CMK (cell line): ENCODE measurements at places on chromosomes 11 and 22.

- DNase-seq = no peak
Observed at GRCh38 chr11:68686486-68686885, 2.1 kb downstream of the GAL start.

GRCh38 chr11:15180212-15180792 is 65.6 kb downstream of the INSC start:
- no peak for DNase-seq

DNA sequence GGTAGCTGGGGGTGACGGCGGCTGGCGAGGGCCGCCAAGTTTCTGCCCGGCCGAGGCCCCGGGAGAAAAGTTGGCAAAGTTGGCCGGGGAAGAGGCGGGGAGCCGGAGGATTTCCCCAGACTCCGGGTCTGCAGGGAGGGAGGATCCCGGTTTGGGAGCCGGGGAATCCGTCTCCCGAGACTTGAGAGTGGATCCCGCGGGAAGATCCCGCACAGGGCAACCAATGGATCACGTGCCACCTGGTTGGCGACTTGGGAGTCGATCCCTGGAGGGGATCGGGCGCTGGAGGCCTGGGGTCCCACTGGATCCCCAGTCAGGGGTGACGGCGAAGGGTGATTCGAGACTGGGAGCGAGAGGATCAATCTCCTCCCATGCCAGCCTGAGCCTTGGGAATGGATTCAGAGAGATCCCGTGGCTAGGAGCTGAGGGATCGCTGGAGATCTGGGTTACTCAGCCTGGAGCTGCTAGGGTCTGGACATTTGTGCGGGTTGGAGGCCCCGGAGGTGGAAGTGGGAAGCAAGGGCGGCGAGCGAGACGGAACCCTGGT is 394 bp downstream of the KIAA1671 start:
- no peak for DNase-seq

- DNase-seq = no peak
Observed at GRCh38 chr11:122676638-122677037, 21.1 kb downstream of the UBASH3B start.

- DNase-seq = no peak
Observed at GRCh38 chr11:70057080-70057479, 21.0 kb upstream of the ANO1 start.

GRCh38 chr22:30647536-30647935 is 12.0 kb downstream of the SLC35E4 start:
- no peak for DNase-seq

- no peak for DNase-seq
Observed at GRCh38 chr11:106493751-106494150, 416.3 kb downstream of the AASDHPPT start.

DNA sequence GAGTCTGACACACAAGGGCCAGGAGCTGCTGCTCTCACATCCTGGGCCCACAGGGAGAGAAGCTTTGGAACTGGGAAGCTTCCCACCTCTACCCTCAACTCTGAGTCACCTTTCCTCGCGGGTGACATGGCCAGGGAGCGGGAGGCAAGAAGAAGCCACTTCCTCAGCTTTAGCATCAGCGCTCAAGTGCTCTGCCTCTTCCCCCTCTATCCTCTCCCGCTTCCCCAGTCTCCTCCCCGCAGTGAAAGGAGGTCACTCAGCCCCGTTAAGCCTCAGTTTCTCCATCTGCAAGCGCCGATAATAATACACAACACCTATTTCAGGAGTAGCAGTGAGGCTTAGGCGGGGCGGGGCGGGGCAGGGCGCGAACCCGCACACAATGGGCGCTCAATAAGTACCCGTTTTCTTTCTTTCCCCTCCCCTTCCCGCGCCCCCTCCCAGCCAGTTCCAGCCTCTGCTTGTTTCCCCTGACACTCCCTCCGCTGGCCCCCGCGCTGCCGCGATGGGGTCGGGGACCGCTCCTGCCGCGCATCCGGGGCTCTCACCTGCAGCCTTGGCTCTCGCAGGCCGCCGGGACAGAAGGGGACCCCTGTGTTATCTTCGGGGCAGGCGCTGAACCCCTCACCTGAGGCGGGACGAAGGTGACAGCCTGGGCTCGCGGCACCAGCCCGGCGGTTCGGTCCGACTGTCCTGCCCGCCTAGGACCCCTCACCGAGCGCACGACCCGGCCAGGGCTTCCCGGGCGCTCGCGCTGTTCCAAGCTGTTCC is 892 bp downstream of the GDPD5 start:
- no peak for DNase-seq

GRCh38 chr11:67099831-67100324 is 19.2 kb upstream of the KDM2A start:
- DNase-seq = no peak

DNA sequence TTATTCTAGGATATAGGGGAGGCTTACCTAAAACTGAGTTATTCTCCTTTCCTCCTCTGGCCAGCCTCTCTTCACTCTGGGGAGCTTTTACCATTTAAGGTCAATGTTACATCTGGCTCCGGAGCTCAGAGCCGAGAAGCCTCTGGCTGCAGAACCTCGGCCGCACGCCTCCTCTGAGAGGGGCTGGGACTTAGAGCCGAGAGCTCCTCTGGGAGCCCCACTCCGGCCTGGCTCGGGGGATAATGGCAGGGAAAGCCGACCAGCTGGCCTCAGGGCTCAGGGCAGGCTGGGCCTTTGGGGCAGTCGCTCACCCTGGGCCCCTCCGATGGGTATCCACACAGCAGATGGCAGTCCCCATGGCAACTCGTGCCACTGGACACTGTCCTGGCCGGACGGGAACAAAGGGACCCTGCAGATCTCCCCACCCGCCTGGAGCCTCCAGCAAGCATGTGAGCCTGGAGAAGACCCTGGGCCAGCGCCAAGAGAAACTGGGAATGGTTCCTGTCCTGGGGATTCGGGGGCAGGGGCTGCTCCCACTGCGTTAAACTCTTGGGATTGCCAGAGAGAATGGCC is at the start of gene IRAG1:
Gene IRAG1 (minus strand): TSS at position 247 of the 573 bp plus-strand sequence. CDS start 153 bp downstream, at position 94.
- no peak for DNase-seq

GRCh38 chr11:7648264-7648663 is 25.0 kb downstream of the CYB5R2 start:
- no peak for DNase-seq

GRCh38 chr11:36243641-36244040 is 45.6 kb downstream of the COMMD9 start:
- no peak for DNase-seq

DNA sequence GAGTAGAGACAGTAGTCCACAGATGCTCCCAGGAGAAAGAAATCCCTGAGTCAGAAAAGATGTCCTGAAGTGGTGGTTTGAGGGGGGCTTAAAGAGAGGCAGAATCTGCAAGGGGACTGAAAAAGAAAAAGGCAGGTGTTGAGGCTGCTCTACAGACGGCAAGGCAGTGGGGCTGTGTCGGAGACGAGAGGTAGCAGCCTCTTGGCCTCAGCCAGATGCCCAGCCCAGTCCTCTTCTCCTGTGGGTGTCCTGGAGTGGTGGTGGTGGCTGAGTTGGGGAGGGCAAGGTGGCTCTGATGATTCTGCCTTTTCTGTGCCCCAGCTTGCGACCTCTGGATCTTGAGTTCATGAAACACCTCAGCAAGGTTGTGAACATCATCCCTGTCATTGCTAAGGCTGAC is 9.3 kb upstream of the WBP2NL start:
- DNase-seq = no peak

DNA sequence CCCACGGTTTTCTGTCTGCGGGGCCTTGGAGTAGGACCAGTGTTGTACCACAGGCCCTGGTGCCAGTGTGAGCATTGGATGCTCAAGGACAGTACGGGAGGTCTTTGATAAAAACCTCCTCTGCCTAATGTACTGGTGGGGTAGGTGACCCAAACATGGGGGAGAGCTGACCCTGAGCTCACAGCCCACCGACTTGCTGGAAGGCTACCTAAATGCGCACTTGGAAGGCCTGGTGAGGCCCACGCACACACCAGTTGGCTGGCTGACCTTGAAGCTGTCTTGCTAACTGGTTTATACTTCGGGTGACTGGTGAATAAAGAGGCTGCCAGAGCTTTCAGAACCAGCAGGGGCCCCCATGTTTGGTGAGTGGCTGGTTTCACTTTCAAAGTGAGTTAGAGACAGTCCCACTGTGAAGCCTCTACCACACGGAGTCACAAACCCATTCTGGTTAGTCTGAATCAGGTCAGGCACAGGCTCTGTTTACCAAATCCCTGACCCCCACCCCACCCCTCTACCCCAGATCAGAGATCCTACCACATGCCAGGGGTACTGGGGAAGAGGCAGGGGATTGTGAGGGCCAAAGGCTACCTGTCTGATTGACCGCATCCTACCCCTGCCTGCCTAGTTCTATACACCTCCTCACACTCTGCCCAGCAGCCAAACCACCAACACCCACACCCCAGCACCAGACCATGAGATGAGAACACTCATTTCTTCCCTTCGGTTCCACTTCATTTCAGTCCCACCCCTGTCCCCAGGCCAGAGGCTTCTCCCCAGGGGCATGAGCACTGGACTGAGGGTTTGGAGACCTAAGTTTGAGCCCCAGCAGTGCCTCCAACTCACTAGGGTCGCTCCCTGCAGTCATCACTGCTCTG is 12.7 kb upstream of the IL2RB start:
- DNase-seq = no peak

DNA sequence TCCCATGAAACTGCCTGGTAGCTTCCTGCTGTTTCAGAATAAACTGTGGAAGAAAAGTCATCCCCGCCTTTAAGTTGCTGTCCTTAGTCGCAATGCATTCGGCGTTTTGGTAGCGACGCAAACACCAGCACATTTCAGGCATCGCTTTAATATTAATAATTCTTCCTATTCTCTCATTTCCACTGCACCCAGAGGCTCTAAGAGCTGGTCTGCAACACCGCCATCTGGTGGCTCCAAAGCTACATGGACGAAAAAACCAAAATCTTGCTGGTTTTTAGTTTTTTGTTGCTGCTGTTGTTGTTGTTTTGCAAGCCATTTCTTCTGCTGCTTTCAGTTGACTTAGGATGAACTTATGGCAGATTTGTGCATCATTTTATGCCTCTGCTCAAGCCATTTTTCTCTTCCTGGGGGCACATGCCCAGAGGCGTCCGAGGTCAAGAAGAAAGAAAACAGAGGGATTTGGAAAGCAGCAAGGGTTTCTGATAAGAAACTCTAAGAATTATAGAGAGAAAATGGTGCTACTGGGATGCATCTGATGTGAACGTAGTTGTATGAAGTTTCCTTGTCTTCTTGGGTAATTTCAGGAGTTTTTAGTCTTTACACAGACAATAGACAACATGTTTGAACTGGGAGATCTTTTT is 345.4 kb upstream of the KIRREL3 start:
- no peak for DNase-seq

- DNase-seq = peak; percentile 52
Observed at GRCh38 chr22:27594474-27595134, 207.0 kb downstream of the MN1 start.

- no peak for DNase-seq
Observed at GRCh38 chr11:118215262-118215661, 9.5 kb downstream of the JAML start.

- no peak for DNase-seq
Observed at GRCh38 chr11:10338287-10338686, 33.4 kb downstream of the ADM start.

DNA sequence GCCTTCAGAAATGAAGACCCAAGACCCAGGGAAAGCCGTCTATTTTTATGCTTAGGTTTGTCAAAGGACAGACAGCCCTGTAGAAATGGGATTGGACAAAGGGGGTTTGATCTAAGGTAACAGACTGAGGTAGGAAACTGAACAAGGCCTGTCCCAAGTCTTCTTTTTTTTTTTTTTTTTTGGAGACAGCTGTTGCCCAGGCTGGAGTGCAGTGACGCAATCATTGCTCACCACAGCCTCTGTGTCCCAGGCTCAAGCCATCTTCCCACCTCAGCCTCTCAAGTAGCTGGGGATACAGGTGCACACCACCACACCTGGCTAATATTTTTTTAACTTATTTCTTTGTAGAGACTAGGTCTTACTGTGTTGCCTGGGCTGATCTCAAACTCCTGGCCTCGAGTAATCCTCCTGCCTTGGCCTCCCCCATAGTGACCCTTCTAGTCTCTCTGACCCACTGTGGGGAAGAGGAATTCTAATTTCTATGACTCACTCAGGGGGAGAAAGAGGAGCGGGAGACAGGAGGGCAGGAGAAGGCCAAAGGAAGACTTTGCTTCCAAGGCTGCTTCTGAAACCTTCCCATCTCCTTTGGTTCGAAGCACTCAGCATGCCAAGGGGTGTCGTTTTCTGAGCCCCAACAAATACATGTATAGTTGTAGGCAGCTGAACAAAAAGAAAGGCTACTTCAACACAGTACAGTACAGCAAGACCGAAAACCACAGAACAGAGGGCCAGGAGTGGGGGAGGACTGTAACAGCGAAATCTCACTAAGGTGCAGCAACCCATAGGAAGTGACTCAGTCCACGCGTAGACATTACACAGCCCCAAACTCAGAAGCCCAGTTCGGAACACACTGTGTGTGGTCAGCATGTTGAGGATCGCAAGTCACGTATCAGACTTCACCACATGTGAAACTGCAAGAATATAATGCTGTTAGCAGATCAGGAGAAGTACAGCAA is 872 bp downstream of the TMA7B start:
- peak; percentile 86 for DNase-seq

DNA sequence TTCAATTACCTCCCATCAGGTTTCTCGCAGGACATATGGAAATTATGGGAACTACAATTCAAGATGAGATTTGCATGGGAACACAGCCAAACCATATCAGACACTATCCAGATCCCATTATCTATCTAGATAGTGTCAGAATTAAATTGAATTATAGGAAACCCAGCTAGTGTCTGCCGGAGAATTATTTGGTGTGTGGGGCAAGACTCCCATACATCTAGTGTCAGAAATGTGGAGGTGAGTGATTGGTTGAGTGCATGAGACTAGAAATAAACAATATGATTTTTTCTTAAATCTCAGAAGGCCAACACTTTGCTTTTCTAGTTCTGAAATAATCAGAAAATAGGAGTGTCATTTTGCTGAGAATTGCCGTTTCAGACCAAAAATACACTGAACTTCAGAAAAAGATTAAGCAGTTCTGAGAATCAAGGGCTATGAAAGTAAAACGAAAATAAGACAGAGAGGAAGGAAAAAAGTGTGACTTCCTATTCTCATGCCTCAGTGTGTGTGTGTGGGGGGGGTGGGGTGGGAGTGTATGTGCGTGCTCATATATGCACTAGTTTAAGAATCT is 21.3 kb downstream of the CASP12 start:
- no peak for DNase-seq

DNA sequence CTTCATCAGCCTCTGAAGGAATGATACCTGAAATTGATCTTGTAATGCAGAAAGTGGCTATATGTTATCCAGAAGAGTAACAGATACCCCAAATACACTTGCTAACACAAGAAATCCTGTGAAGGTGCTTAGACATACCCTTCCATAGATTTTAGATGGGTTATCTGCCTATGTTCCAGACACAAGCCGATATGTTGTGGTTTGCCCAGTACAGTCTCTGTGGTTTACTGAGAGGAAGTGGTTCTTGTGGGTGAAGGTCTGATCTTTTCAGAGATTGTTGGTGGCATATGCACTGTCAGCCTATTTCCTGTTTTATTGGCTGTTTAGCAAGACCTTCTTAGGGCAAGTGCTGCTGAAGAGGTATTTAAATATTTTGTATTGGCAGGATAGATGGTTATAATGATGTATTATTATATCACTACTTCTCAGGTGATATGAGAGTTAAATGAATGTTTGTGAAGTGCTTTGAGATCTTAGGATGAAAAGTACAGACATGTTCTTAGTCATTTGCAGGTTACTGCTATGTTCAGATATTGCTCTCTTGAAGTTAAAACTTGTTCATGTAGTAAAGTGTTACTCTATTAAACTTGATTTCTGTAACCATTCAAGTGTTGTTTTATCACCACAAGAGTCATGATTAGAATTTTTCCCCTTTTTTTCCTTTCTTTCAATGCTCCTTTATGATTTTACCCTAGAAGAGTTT is 8.2 kb downstream of the ARHGEF12 start:
- DNase-seq = peak; percentile 90
